ENCODE measurements at places on chromosomes 2 and 18. TPM values are rescaled to one million over a fixed set of nuclear protein-coding genes. Genes with fewer than 3 reads are reported as not detected.
A peak's percentile ranks its signal among the peaks of the same experiment; 100 is the strongest.

DNA sequence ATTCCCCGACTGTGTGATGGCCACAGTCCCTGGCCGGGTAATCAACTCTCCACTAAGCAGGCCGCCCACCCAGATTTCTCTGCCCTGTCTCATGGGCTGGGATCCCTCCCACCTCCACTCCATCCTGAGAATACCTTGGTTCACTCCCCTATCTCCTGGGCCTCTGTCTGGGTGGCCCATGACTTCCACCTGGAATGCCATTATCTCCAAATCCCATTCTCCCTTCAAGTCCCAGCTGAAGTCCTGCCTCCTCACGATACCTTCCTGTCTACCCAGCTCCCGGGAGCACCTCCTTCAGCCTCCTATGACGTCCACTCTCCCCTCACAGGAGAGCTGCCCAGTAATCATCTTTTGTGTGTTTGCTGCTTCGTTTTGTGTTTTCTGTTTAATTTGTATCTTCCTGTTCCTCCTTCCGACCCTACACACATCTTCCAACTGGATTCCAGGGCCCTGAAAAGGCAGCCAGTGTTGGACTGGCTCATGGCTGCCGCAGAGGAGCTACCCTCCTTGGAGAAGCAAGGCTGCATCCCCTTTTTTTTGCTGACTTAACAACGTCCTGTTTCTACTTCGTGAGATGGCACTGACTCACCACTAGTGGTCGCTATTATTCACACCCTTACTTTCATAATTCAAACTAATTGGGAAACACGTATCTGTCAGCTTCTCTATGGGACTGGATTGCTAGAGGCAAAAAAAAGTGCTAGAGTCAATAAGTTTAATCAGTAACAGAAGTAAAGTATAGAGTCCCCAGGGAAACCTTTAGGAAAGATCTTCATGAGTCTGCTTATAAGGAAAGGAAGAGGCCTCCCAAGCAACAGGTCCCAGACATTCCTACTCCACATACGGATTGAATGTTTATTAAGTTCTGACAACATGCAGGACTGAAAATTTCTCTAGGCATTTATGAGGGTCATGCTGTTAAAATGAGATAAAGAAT is 171.9 kb upstream of the GATA6 start:
- peak; percentile 54 for DNase-seq

DNA sequence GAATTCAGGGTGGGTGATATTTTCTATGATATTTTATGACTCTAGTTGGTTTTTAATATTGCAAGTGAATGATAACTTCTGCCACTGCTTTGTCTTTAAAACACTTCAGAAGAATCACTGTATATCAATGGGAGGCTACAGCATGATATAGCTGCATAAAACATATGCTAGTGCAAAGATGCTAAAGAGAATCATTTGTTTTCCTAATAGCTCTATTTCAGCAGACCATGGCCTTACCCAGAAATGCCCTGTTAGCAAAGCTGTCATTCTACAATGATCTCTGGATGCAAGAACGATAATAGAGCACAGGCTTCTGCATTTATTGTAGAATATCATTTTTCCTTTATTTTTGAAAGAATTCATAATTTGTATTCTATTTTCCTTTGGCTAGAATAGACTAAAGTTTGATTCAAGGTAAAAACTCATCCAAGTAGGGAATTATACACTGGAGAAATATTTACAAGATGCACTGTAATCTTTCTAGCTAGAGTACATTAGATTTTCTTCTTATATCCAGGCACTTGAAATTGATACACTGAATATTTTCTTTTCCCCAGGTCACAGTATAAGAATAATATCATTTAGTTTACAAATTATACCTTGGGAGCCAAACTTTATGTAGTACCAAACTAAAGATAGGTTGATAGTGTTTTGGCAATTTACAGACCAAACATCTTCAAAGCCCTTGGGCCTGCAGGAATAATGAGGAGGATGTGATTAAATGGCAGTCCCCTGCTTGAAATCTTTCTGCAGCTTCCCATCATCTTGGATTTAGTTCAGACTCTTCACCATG is 252.6 kb upstream of the LINC00305 start:
- no peak for DNase-seq

DNA sequence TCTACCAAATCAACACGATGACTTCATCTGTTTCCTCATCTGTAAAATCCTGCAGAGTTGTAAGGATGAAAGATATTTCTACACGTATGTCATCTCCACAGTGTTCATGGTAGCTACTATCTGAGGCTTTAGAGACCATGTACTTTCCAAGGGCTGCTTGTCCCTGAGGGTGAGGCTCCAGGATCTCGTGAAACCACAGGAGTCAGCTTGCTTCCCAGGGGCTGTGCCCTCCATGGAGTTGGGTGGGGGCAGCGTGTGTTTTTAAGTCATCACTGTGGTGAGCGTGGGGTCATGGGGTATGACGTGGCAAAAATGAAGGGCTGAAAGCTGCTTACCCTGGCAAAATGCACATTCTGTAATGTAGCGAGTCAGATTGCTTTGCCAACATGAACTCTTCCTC is 81.6 kb downstream of the ASAP2 start:
- peak; percentile 88 for DNase-seq

GRCh38 chr2:24616616-24617015 is 125.6 kb downstream of the NCOA1 start:
- DNase-seq, result no peak

DNA sequence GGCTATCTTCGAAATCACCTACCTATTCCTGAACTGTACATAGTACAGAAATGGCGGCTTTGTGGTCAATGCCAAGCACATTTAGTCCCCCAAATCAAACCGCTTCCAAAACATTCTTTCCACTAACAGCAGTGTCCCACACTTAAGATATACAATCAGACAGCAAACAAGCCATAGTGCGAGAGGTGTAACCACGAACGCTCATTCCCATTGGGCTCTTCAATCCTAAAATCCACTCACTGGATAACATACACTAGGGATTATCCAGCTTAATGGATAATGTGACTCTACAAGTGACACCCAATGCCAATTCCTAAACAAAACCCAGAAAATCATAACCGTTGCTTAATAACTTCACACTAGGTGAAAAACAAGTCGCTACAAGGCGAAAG is 2.0 kb downstream of the XPO1 start:
- DNase-seq, result no peak

- DNase-seq, result no peak
These were observed 677.1 kb upstream of the DDX18 start for GRCh38 chr2:117137371-117137770.

DNA sequence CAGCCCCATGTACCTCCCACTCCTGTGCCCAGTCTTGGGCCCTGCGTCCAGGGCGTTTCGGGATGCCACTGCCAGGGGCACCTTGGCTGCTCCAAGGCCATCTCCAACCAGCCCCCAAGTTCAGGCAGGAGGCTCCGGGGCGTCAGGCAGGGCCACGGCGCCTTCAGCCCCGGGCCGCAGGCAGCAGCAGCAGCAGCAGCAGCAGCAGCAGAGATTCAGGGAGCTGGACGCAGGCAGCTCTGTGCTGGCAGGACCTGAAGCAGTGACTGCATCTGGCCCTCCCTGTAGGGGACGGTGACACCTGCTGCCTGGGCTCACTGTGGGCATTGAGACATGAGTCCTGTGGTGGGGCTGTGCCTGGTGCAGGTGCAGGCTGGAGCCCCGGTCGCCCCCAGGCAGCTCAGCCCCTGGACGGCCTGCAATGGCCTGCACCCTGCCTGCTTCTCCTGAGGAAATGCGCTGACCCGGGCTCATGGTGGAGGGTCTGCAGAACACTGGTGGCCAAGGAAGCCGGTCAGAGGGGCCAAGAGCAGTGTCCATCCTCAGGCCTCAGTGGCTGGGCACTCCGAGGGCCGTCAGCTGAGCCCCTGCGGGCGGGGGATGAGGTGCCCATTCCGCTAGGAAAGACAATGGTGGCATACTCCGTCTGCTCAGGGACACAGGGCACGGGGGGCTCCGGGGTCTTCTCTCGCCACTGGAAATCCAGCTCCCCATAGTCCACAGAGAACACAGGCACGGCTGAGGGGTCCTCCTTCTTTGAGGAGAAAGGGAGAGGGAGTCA is 8.0 kb downstream of the PDCD1 start:
- DNase-seq, result no peak

- DNase-seq, result no peak
These were observed 2.9 kb upstream of the MRPL44 start for GRCh38 chr2:223954401-223954800.

The GDF7 gene
- total RNA-seq, result 0.72 TPM
